ENCODE measurements at places on chromosomes 12 and 14.

DNA sequence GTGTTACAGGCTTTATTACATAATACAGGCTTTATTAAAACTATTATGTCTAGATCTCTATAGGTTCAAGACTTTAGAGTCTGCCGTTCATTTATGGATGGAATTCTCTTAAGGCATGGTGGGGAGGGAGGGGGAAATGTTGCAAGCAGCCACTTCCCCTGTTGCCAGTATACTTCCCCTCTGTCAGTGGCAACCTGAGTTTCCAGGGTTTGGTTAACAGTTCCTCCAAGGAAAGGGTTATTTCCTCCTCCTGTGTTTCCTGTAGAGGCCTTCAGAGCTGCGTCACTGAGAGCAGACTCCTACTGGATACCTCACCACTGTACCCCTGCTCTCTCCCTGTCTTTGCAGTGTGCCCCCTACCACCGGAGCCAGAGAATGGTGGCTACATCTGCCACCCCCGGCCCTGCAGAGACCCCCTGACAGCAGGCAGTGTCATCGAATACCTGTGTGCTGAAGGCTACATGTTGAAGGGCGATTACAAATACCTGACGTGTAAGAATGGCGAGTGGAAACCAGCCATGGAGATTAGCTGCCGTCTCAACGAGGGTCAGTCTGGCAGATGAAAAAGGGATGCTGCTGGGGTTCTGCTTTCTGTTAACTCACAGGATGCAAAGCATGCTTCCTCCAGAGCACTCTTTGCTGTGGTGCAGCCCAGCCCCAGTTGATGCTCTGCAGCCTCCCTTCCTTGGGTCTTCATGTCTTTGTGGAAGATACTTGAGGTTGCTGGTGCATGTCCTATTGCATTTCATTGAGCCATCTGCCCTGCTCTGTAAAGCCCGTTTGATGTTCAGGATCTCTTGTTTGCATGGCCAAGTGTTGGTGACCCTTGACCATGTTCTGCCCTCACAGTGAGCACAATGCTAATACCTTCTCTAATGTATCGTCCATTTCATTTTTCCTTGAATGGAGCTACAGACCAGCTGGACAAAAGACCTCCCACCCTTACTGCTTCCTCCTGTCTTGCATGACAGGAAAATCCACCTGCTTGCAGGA, 63.6 kb upstream of the SRSF5 start:
- DNase-seq: no peak

DNA sequence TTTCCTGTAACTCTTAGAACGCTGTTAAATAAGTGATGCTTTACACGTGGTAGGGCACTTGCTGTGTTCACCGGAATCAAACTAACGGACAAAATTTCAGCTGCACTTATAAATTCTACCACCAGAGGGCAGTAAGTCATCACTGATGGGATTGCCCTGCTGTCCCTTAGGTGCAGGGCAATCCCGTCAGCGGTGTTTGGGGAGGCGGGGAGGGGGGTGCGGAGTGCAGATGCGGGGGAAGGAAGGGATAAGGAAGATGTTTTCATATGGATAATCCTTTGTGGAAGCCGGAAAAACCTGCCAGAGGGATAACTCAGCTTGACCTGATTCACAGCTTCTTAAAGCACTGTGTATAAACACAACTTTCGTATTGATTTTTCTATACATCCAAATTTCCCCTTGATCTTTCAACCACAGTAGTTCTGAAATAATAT, 21.7 kb upstream of the SLC10A1 start:
- peak; percentile 75 for DNase-seq

- DNase-seq: no peak
Measured at GRCh38 chr14:56390859-56391258, 188.7 kb upstream of the TMEM260 start.

DNA sequence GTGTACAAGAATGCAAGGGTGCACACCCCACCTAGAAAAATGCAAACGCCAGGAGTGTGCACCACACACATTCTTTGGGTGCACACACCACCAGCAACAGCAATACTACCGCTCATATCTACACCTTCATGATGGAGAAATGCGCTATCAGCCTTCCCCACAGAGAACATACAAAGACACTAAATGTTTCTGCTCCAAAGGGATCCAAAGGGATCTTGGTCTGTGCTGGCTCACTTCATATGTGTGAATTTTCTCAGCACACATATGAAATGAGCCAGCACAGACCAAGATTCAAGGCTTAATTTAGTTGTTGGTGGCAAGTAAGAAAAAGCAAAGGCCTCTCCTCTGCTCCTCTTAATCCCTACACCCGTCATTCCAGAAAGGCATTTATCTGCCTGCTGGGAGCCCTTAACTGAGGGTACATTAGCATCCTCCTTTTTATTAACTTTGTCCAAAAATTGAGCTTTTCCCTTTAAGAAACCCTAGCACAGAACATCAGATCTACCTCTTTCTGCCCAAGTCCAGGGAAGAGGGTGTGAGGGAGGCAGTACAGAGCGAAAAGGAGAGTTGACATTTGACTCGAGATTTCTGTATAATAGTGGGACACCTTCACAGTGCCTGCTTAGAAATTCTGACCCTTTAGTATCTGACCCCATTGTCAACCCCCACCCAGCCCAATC, 8.3 kb downstream of the BMP4 start:
- no peak for DNase-seq

DNA sequence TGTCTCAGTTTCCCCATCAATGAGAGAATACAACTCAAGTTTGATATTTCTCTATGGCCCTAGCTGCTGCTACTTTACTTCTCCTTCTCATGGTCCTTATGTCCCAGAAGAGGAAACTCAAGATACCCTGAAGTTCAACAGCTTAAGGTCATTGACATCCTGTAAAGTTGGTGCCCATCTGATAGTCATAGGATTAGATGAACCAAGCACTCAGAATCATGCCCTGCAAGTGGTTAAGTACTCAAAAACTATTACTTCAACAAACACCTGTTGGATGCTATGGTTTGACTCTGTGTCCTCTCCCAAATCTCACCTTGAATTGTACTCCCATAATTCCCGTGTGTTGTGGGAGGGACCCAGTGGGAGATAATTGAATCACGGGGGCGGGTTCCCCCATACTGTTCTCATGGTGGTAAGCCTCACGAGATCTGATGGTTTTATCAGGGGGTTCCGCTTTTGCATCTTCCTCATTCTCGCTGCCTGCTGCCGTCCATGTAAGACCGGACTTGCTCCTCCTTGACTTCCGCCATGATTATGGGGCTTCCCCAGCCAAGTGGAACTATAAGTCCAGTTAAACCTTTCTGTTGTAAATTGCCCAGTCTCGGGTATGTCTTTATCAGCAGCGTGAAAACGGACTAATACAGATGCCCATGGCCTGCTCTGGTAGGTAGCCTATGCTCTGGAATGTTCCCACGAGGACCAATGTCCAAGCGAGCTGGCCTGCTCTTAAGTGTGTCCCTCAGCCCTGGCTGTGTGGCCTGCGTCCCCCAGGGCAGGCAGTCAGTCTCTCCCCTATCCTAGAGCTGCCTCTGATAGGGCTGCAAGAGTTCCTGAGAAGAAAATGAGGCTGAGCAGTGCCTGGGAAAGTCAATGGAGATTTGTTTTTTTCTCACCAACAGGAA, 18.1 kb downstream of the CAMKK2 start:
- DNase-seq: no peak

GRCh38 chr12:29781705-29782266, 2.0 kb downstream of the TMTC1 start:
- no peak for DNase-seq

DNA sequence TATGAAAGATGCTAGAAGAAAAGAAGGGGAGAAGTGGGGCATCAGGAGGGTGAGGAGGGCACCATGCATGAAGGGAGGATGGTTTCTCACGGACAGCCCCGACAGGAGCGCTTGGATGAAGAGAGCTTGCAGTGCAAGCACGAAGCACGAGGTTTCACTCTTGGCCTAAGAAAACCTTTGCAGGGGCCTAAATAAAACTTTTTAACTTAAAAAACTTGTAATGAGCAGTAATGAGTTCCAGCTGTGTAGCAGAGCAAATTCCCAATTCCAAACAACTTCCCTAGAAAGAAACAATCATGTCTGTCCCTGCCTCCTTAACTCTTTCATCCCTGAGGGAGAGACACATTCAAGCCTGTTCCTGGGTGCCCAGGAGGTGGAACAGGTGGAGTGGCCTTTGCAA, 119.5 kb downstream of the PAH start:
- no peak for DNase-seq

DNA sequence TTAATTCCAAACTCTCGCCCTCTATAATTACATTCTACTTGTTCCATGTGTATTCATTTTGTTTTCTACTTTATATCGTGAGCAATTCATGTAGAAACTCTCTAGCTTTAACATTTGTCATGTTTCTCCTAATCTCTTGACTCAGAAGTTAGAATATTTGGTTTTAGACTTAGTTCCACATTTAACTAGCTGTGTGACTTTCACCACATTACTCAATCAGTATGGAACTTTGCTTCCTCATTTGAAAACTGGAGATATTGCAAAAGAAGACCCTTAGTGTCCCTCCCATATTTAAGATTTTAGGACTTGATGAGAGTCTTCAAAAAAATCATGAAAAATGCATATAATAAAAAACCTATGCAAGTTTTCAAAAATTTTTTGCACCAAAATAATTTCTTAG, 447.5 kb downstream of the GXYLT1 start:
- DNase-seq: no peak

DNA sequence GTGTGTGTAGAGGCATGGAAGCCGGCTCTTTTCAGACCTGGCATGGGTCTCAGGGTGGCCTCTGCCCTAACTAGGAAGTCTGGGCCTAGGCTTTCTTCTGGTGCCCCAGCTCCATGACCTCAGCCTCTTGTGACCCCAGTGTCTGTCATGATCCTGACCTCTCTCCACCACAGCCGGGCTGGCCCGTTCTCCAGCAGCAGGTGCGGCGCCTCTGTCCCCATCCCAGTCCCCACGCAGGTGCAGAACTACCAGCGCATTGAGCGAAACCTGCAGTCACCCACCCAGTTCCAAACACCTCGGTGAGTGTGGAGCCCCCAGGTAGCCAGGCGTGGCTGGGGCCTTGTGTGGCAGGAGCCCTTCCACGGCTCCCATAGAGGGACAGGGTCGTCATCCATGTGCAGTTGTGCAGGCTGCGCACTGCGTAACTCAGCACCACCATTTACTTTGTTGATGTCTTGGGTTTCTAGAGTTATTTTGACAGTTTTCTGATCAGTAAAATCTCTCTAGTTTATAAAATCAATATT, 14.8 kb upstream of the PUS1 start:
- no peak for DNase-seq

- no peak for DNase-seq
Measured at GRCh38 chr12:97921979-97922722, 459.5 kb downstream of the RMST start.

DNA sequence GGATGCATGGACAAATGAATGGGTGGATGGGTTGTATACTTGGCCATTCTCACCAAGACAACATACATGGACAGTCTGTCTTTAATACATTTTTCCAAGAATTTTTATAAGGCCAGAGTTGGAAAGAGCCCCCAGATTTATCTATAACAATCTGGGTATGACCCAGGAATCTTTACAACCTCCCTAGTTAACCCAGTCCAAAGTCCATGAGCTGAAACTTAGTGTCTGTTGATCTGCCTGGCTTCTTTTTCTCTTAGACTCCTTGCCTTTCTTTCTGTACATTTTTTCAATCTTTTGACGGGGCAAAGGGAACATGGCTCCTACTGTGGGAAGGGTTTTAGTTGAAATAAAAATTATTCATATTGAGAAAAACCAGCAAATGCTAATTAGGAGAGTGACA, 740 bp downstream of the FGF23 start:
- no peak for DNase-seq

- no peak for DNase-seq
Measured at GRCh38 chr12:46246021-46246700, 22.7 kb downstream of the SLC38A1 start.

DNA sequence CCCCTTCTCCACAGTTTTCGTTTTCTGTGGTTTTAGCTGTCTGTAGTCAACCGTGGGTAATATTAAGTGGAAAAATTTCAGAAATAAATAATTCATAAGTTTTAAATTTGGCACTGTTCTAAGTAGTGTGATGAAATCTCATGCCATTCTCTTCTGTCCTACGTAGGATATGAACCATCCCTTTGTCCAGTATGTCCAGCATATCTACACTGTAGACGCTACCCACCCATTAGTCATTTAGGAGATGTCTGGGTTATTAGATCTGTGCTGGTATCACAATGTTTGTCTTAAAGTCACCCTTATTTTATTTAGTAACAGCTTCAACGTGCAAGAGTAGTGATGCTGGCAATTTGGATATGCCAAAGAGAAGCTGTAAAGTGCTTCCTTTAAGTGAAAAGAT, 44.7 kb downstream of the ATF7IP start:
- DNase-seq: no peak

All from activated CD8-positive, alpha-beta T cell treated with anti-CD3 and anti-CD28 coated beads, Interleukin-2, amount 10 ng/mL, durations not matched to agents 7 days and 5 days (primary cell).